ENCODE measurements at places on chromosomes 13 and 19. TPM values are rescaled to one million over a fixed set of nuclear protein-coding genes. Genes with fewer than 3 reads are reported as not detected.

- H3K27me3 ChIP-seq: no peaks in the 10 kb centered on the region
- peaks cover 10% of the 10 kb centered on the region for H3K4me1 ChIP-seq
- H3K36me3 ChIP-seq: no peaks in the 10 kb centered on the region
These were observed 13.7 kb upstream of the GPR183 start for GRCh38 chr13:99320693-99321481.

GRCh38 chr13:33932769-33933406, 114.9 kb downstream of the RFC3 start:
- no peak for DNase-seq
- H3K36me3 ChIP-seq: no peaks in the 10 kb centered on the region
- no peaks in the 10 kb centered on the region for H3K27me3 ChIP-seq
- no peak overlapping the region for H3K27ac ChIP-seq
- no peak overlapping the region for H3K4me3 ChIP-seq

- no peaks in the 10 kb centered on the region for H3K36me3 ChIP-seq
- no peak overlapping the region for H3K27ac ChIP-seq
- H3K27me3 ChIP-seq: no peaks in the 10 kb centered on the region
- DNase-seq: peak; percentile 65
- H3K4me1 ChIP-seq: no peaks in the 10 kb centered on the region
These were observed 1.7 kb downstream of the ANKRD24 start for GRCh38 chr19:4183967-4184717.

- no peaks in the 10 kb centered on the region for H3K27me3 ChIP-seq
- H3K27ac ChIP-seq: peak overlapping the region; percentile 13
- H3K4me1 ChIP-seq: no peaks in the 10 kb centered on the region
These were observed 230.0 kb downstream of the MYO16 start for GRCh38 chr13:108859197-108860012.

DNA sequence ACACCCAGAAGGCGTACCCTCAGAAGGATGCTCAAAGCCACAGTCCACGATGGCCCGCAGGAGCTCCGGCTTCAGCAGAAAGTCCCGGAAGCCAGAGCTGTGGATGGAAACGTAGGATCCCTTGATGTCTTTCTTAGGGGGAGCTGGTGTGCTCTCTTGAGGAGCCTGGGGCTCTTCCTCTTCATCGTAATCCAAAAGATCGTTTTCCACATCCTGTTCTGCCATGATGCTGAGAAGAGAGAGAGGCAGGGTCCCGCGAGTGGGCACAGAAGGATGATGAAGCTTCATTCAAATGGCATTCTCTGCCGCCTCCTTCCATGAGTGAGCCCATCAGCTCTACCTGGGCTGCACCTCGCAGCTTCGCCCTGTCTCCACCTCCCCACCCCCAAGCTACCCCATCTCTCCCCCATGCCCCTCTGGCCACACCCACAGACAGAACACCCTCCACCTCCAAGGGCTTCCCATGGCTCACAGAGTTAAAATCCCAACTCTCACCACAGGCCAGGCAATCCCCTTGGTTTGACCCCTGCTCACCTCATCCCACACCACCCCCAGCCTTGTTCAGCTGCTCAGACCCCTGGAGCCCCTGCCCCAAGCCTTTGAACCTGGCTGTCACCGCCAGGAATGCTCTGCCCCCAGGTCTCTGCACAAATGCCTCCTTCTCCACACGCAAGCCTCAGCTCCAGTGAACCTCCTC, 6.0 kb downstream of the DDX39A start:
- H3K27ac ChIP-seq: no peak overlapping the region
- no peak overlapping the region for H3K4me3 ChIP-seq
- H3K4me1 ChIP-seq: no peaks in the 10 kb centered on the region
- H3K27me3 ChIP-seq: no peaks in the 10 kb centered on the region
- no peak for DNase-seq

GRCh38 chr13:40306817-40307216, 359.6 kb downstream of the FOXO1 start:
- H3K27me3 ChIP-seq: no peaks in the 10 kb centered on the region
- H3K36me3 ChIP-seq: no peaks in the 10 kb centered on the region
- H3K27ac ChIP-seq: no peak overlapping the region
- no peak for DNase-seq

- H3K27me3 ChIP-seq: no peaks in the 10 kb centered on the region
- H3K4me1 ChIP-seq: peaks cover 6% of the 10 kb centered on the region
These were observed 1.2 kb downstream of the PSPC1 start for GRCh38 chr13:19781526-19781925.

Gene LYPD3
- 0.28 TPM for total RNA-seq

Gene CYP2S1
- total RNA-seq: 1.2 TPM

Gene WDR87
- not detected for total RNA-seq

All from pancreas (tissue), 10 donors.